NCI-H187 treated with DMSO at 0.1 percent for 48 hours (cell line): ENCODE measurements at places on chromosomes 1 and 21.

DNA sequence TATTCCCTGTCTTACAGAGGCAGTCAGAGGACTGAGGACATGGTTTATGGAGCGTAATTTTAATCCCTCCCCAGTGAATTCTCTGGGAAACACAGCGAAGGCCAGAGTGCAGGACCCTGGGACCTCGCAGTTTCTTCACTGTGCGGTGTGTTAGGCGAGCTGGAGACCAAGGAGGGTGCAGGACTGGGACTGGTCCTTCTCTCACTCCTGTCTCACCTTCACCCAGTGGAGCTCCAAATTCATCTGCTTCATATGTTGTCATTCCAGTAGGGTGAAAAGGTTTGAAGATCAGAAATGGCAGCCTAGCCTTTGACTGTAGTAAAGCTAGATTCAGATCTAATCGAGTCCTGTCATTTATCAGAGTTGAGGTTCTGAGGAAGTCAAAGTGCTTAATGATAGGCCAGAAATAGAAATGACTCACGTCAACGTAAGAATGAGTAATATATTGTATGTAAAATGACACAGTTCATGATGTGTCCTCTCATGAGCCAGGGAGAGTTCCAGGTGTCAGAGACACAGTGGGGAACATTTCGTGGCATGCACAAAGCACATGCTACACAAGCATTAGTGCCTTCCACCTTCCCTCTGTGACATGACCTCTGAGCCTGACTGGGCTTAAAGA is 647.5 kb downstream of the SMYD3 start:
- no peak for DNase-seq

GRCh38 chr1:25361901-25362300 is 23.8 kb downstream of the TMEM50A start:
- no peak for DNase-seq

- no peak for DNase-seq
Measured at GRCh38 chr1:177392336-177392735, 221.6 kb downstream of the BRINP2 start.

- no peak for DNase-seq
Measured at GRCh38 chr21:28540514-28540913, 452.2 kb downstream of the LTN1 start.

- no peak for DNase-seq
Measured at GRCh38 chr1:61423643-61424042, 301.3 kb downstream of the TM2D1 start.

GRCh38 chr1:110356379-110356778 is 17.2 kb downstream of the RBM15 start:
- no peak for DNase-seq

- DNase-seq = no peak
Measured at GRCh38 chr1:30822006-30822405, 64.4 kb upstream of the LAPTM5 start.

DNA sequence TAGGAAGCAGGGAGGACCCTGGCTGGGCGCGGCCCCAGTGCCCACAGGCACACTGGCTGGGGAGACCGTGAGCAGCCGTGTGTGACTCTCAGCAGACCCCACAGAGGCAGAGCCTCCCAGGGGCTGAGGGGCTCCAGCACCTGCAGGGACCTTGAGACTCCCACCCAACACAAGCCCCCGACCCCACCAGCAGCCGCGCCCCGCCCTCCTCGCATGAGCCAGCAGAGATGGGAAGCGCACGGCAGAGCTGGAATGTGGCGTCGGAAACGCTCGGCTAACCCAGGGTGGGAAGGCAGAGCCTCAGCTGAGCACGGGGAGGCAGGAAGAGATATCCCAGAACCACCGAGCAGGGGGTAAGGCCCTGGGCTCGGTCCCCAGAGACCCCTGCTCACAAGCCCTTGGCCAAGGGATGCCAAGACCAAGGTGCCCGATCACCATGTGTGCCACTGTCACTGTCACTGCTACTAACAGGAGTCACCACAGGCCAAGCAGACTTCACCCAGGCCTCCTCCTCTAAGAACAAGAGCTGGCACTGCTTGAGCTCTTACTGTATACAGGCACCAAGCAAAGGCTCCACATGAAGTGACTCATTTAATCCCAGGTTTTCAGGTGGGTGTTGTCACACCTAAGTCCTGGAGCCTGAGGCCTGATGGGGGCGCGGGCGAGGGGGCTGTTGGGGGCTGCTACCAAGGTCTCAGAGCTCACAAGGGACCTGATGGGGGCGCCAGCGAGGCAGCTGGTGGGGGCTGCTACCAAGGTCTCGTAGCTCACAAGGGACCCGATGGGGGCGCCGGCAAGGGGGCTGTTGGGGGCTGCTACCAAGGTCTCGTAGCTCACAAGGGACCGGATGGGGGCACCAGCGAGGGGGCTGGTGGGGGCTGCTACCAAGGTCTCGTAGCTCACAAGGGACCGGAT is 20.1 kb downstream of the MEGF6 start:
- DNase-seq = no peak

- no peak for DNase-seq
Measured at GRCh38 chr21:39319251-39319756, 5.9 kb upstream of the BRWD1 start.

DNA sequence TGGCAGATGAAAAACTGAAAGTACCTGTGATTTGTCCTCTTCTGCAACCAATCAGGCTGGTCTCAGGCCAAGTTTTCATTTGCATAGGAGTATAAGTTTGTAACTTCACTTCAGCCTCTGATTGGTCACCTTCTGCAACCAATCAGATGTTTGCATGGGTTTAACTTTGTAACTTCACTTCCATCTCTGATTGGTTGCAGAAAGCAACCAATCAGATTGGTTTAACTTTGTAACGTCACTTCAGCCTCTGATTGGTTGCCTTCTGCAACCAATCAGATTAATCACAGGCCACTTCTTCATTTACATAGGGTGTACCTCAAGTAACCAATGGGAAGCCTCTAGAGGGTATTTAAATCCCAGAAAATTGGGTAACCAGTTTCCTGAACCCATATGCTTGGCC is 18.9 kb upstream of the TUT4 start:
- DNase-seq = no peak

GRCh38 chr1:232937741-232938375 is 12.6 kb upstream of the NTPCR start:
- no peak for DNase-seq

DNA sequence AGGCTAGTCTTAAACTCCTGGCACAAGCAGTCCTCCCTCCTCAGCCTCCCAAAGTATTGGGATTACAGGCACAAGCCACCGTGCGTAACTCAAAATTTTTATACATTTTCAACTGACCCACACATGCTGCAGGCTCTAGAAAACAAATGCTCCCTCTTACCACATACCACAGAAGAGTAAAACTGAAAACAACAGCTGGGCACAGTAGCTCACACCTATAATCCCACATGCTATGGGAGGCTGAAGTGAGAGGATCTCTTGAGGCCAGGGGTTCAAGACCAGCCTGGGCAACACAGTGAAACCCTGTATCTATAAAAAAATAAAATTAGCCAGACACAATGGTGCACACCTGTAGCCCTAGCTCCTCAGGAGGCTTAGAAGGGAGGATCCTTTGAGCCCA is 56.7 kb downstream of the AKT3 start:
- no peak for DNase-seq

- DNase-seq = no peak
Measured at GRCh38 chr1:7975212-7975865, 13.8 kb downstream of the PARK7 start.

DNA sequence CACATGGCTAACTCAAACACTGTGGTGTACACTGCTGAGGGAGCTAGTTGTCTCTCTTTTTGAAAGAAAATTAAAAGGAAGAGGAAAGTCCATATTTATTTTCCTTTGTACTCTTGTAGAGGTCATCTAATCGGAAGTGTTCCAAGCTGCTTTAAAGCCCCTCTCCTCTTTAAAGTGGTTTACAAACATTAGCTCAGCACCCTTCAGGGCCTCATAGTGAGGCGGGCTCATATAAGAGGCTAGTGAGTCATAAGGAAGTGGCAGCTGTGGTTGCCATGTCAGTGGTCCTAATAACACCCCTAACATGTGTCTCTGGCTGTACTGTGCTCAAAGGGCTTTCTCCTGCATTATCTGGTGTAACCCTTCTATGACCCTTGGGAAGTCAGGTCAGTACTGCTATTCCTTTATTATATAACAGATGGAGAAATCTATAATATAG is 104.4 kb upstream of the SERBP1 start:
- DNase-seq = no peak

DNA sequence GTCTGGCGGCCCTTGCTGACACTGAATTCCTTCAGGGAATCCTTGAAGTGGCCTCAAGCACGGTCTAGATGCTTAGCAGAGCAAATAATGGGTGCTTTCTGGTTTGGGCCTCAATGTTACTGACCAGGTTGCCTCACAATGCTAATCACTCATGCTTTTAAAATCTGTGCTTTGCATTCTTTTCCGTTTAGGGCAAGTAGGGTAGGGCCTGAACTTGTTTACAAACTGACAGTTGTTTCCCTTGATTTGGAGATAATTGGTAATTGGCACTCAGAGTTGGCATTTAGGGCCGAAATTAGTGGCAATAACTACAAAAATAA is 1.4 kb downstream of the VPS13D start:
- DNase-seq = no peak

GRCh38 chr1:44409757-44410156 is 4.7 kb downstream of the RNF220 start:
- DNase-seq = no peak

DNA sequence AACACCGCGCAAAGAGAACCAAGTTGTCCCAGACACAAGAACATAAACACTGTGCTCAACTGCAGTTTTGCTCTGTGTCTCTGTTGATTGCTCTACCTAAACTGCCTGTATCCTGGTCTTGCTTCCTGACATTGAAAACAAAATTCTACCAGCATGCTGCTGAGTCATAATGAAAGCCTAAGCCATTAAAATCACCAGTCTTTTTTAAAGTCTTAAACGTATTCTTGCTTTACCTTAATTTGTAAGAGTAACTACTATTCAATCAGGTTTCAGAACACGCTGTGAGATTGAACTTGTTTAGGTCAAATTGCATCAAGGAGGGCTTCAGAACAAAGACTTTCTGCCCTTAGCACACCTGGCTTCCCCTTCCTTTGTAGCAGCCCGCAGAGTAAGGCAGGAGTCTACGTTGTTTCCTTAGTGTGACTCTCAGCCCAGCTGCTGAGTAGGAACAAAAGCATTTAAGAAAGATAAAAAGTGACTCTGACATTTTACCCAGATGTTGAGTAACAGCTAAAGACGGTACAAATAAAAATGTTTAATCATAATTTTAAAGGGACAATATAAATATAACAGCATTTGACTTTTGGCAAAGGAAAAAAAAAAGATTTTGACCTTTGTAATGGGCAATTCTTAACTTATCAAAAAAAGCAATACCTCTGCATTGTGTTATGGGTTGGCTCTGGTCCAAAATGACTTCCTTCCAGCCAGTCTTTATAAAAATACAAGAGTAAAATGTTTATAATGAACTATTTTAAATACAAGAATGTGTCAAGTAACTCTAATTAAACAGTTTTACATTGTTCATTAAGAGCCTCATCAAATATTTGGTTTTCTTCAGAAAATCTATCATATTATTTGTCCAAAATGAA is 186.9 kb upstream of the ADGRL4 start:
- no peak for DNase-seq
